Cardiac muscle cell (in vitro differentiated cells and primary cell): ENCODE measurements at places on chromosomes 1 and 21.
A peak's percentile ranks its signal among the peaks of the same experiment; 100 is the strongest.

- DNase-seq: no peak
Observed at GRCh38 chr1:3879787-3880428, 20.2 kb downstream of the C1orf174 start.

GRCh38 chr1:60245324-60245723 lies 171.8 kb upstream of the C1orf87 start:
- no peak for DNase-seq

DNA sequence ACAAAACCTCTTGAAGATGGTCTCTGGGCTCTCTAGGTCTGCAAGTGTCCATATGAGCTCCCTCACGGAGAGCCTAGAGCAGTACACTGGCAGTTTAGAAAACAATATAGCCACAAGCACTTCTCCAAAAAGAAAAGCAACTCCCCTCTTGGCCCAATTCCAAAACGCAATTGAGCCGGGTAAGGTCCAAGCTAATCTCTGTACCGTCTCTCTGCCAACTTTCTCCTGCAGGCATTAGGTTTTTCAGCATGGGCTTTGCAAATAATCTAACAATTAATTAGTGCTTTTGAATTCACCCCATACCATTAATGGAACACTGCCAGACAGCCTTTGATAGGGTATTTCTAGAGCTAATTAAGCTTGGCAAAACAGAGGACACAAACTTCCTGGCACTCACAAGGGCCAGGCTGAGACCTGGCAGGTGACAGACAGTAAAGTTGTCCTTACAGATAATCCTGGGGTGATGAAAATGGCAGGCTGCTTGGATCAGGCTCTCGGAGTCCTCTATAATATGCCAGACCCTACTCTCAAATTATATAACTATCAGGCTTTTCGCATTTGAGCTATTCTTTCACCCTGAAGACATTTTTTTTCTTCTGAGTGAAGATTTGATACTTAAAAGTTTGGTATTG lies 39.8 kb downstream of the TGFBR3 start:
- peak; percentile 86 for DNase-seq

- DNase-seq: no peak
Observed at GRCh38 chr1:18803151-18803791, 56.2 kb downstream of the TAS1R2 start.

- peak; percentile 84 for DNase-seq
Observed at GRCh38 chr1:182739545-182739944, 50.0 kb upstream of the NPL start.

DNA sequence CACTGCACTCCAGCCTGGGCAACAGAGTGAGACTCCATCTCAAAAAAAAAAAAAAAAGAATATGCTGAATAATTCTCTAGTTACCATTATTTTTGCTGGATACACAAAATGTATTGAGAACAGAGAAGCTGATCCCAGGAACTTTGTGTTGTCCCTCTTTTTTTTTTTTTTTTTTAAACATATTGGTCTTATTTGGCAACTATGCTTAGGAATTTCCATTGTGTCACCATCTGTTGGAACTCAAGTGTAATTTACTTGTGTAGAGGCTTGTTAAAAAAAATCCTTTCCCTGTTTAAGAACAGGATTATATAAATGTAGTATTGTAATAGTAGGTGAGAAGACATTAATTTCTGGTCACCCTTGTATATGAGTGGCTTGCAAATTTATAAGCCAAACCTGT lies 28.6 kb downstream of the CAMSAP2 start:
- DNase-seq: peak; percentile 60

DNA sequence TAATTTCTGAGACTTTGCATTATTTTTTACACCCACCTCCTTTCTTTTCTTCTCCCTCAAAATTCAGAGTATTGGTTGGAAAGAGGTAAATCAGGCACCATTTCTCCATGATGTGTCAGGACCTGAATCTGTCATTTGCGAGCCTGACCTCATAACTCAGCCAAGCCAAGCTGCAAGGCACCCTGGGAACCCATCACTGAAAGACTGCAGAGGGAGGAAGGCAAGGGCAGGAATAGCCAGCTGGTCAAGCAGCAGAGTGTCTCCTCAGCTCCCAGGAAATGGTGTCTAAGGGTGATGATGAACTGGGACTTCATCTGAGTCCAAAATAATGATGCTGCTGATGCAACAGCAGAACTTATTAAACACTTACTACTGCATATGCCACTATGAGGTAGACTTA lies 556.6 kb downstream of the OMA1 start:
- no peak for DNase-seq

DNA sequence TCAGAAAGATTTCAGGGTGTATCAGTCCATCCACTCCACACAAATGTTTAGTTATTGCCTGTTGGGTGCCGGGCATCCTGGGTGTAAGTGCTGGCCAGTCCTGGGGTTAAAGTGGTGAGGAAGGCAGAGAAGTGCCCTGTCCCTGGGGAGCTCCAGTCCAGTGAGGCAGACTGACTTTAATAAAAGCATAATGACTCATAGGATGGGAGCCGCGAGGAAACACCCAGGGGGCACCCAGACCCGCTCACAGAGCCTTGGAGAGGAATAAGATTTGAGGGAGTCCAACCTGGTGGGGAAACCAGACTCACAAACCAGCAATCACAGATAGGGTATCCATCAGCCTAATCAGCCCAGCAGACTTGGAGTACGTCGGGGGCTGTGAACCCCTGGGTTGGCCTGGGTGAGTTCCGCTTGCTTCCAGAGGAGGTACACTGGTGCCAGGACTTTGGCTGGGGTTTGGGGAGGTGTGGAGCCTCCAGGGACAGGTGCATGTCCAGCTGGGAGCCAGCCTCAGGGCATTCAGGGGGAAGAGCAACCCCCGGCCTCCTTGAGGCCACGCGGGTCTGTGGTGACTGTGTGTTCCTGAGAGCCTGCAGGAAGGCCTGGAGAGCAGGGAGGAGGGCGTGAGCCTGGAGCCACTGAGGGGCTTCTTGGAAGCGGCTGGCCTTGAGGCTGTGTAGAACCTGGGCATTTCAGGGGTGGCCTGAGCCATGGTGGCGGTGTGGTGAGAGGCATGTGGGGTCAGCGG lies 3.7 kb downstream of the PEAR1 start:
- DNase-seq: no peak

DNA sequence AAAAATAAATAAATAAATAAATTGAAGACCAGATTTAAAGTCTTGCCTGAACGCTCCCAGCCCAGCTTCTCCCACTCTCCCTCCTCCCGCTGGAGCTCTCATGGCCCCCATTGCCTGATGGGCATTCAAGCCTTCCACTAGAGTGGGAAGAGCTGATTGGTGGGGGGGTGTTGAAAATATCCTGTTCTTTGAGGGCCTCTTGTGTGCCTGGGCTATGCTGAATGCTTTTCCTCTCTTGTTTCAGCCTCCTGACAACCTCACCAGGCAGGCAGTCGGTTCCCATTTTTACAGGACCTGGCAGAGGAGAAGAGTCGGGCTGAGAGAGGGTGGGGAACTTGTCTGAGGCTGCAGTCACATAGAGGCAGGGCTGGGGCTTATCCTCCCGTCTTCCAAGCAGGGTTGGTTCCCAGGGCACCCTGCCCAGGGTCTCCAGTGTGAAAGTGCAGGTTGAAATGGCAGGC lies 59.2 kb upstream of the SSBP3 start:
- no peak for DNase-seq

GRCh38 chr1:25167269-25168192 lies 64.8 kb downstream of the SYF2 start:
- no peak for DNase-seq

- DNase-seq: no peak
Observed at GRCh38 chr1:96598416-96599168, 123.0 kb upstream of the PTBP2 start.

GRCh38 chr1:50419192-50419906 lies 3.9 kb downstream of the DMRTA2 start:
- DNase-seq: no peak

DNA sequence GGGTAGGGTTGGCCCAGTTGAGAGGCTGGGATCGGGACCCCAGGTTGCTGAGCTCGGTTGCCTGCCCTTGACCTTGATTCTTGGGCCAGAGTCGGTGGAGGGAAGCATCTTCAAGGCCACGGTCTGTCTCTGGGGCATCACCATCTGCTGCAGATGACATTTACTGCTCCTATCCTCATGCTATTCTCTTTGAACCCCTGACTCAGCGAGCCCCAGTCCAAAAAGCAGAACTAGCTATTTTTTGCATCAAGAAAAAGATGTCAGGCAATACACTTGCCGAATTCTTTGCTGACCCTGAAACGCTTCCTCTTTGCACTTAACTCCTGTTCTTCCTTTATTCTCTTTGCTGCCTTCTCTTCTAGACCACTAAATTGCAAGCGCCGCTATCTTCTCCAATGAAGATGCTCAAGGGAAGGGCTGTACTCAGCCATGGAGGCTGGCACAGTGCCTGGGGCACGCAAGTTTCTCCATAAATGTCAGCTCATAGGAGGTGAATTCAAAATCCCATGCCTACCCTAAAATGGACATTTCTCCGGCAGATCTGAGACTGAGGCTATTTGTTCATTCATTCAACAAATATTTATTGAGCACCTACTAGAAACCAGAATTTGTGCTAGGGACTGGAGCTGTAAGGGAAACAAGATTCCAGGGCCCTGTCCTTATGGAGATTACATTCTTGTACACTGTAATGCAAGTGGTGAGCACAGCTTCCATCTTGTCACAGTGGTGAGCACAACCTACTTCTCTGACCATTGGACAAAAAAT lies 20.5 kb upstream of the CAPZB start:
- DNase-seq: no peak

- DNase-seq: no peak
Observed at GRCh38 chr1:115670476-115671175, 28.9 kb downstream of the VANGL1 start.

- no peak for DNase-seq
Observed at GRCh38 chr1:109615879-109616278, 3.5 kb downstream of the GNAT2 start.

- DNase-seq: no peak
Observed at GRCh38 chr1:156492013-156492590, 8.5 kb downstream of the MEF2D start.

DNA sequence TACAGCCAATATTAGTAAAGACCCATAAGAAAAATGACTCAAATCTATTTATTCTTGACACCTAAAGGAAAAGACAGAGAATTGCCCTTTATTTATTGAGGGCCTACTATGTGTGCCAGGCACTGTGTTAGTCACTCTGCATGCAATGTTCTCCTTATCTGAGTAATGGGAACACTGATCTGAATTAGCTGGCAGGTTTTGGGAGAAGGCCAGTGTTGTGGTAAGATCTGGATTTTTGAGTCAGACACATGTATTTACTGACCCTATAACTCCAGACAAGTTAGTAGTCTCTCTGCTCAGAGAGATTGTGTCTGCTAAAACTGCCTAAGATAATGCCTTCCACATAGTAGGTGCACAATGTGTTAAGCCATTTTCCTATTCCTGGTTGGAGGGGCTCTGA lies 17.3 kb downstream of the LCE4A start:
- DNase-seq: no peak

GRCh38 chr1:65440915-65441314 lies 20.4 kb downstream of the LEPR start:
- peak; percentile 49 for DNase-seq

DNA sequence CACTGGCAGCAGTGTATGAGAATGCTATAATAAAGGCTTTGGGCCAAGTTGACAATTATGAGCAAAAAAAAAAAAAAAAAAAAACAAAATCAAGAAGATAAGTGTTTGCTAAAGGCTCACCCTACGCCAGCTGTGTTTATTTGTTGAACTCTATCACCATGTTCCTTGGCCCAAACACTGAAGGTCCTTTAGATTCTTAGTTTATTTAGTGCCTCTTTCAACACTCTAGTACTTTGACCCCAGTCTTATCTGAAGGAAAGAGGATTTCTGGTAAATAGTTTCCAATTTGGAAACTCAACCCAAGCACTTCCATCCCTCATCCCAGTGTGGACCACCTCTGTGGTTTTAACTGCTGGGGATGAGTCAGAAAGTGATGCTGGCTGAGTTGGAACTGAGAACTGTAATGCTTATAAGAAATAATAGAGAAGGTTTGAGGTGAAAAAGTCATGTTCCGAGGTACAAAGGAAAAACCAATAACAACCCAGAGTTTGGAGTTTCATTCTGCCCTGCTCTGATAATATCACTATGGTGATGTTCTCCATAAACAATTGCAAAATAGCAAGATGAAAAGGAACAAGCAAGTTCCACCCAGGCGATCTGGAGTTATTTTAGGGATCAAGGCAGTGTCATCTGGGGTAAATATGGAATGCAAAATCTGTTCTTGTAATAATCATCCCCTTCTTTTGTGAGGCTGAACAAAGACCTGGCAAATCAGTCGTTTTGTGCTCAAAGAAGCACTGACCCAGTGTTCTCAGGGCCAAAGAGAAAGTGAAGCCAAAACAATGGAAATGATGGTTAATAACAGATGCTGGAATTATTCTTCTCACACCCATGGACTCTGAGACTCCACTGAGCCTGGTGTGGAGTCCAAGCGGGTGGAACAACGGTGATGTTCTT lies 19.7 kb upstream of the CAPZB start:
- DNase-seq: no peak

- no peak for DNase-seq
Observed at GRCh38 chr1:60136395-60136794, 62.8 kb upstream of the C1orf87 start.

GRCh38 chr1:217048104-217048707 lies 325.0 kb upstream of the ESRRG start:
- no peak for DNase-seq

- DNase-seq: peak; percentile 82
Observed at GRCh38 chr1:205918955-205919746, 24.1 kb downstream of the SLC26A9 start.

DNA sequence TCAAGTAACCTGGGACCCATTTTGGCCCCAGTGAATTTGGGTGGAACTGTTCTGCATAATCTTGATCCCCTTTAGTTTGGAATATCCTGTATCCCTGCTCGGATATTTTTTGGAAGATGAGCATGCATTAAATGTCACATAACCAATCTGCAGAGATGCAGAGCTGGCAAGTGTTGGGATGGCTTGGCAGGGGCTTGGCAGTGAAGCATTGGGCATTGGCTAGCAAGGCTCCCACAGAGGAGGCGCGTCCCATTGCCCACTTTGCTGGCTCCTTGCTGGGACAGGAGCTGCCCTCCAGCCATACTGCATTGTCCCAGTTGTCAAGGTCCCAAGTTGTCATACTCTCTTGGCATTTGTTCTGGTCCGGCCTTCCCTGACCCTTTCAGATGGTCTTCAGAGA lies 29.9 kb downstream of the LAMC2 start:
- DNase-seq: no peak

DNA sequence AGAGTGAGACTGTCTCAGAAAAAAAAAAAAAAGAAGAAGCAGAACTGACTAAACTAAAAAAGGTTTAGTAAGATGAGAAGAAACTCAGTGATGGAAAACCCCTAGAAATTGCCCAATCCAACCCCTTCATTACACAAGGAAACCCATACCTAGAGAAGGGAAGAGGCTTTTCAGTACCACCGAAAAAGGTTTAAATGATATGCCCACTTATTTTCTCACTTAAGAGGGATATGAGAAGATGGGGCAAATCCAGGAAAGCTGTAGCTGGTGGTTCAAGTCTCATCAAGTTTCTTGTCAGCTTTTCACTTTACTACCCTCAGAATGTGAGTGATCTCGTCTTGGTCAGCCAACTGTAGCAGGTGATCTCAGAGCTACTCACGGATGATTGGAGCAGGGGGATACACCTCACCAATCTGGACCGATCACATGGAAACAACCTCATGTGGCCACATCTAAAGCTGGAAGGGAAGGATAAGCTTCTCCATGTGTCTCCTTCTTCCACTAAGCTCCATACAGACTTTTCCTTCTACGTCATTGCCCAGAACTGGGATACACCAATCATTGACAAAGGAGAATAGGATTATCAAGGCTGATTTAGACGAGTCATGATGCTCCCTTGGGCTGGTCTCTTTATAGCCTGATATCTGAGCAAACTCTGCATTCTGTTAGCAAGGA lies 126.7 kb upstream of the POU3F1 start:
- no peak for DNase-seq

GRCh38 chr1:243301059-243301458 lies 45.2 kb downstream of the SDCCAG8 start:
- DNase-seq: no peak
